NCI-H460 (cell line): ENCODE measurements at places on chromosomes 7 and 10. TPM values are rescaled to one million over a fixed set of nuclear protein-coding genes. Genes with fewer than 3 reads are reported as not detected.

DNA sequence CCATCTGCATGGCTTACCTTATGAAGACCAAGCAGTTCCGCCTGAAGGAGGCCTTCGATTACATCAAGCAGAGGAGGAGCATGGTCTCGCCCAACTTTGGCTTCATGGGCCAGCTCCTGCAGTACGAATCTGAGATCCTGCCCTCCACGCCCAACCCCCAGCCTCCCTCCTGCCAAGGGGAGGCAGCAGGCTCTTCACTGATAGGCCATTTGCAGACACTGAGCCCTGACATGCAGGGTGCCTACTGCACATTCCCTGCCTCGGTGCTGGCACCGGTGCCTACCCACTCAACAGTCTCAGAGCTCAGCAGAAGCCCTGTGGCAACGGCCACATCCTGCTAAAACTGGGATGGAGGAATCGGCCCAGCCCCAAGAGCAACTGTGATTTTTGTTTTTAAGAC lies 12.4 kb downstream of the DUSP5 start:
- no peak for DNase-seq

DNA sequence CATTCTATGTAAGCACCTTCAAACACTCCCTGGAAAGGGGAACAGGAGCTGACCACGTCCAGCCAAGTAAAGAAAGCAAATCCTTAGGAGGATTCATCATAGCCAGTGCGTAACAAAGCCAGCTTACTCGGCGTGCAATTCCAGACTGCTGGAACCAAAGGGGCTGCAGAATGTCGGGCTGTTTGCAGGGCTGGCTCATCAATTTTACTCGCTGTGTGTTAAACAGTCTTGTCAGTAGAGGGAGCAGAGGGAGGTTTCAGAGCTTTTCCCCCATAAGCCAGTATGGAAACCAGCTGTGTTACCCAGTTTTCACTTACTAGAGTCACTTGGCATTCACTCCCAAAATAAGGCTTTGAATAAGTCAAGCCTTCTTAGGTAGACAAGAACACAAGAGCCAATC lies 127.1 kb downstream of the KMT2E start:
- peak; percentile 12 for DNase-seq

DNA sequence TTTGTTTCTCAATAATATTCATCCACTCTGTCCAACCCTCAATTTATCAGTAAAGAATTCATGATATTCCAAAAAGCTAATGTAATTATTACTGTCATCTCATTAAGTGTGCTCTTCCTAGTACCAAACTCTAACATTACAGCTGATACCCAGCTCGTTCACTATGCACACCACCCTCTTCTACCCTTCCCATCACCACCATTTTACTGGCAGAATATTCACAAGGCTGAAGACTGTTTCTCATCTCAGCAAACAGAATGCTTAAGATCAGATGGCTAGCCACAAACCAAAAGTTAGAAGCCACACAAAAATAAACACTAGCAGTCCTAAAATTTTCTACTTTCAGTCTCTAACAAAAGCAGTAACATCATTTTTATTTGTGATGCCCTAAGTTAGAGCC lies 121.5 kb downstream of the SRPK2 start:
- no peak for DNase-seq

GPR37 gene
- total RNA-seq: 3.8 and 4.4 TPM in 2 replicates

SH3PXD2A gene
- total RNA-seq: 0.81 and 0.82 TPM in 2 replicates

ZNF467 gene
- total RNA-seq: 3.3 TPM in 2 replicates

ZNF33B gene
- 7.1 and 11.4 TPM in 2 replicates for total RNA-seq

DGKI gene
- 0.17 and 0.40 TPM in 2 replicates for total RNA-seq

PLEKHS1 gene
- not detected in 2 replicates for total RNA-seq
